Stimulated activated CD4-positive, alpha-beta T cell treated with anti-CD3 and anti-CD28 coated beads, Interleukin-12 subunit alpha, Interleukin-12 subunit beta, amount 100 ng/mL, for 4 hours (primary cell): ENCODE measurements at places on chromosomes 4 and X.

- no peak for DNase-seq
Measured at GRCh38 chr4:119478446-119479179, 150.0 kb downstream of the PDE5A start.

- no peak for DNase-seq
Measured at GRCh38 chr4:122958505-122958904, 36.1 kb upstream of the NUDT6 start.

- no peak for DNase-seq
Measured at GRCh38 chr4:47639531-47639930, 154.5 kb downstream of the ATP10D start.

- no peak for DNase-seq
Measured at GRCh38 chr4:94304365-94304971, 38.2 kb downstream of the HPGDS start.

- DNase-seq, result no peak
Measured at GRCh38 chr4:170051402-170051801, 25.2 kb upstream of the MFAP3L start.

DNA sequence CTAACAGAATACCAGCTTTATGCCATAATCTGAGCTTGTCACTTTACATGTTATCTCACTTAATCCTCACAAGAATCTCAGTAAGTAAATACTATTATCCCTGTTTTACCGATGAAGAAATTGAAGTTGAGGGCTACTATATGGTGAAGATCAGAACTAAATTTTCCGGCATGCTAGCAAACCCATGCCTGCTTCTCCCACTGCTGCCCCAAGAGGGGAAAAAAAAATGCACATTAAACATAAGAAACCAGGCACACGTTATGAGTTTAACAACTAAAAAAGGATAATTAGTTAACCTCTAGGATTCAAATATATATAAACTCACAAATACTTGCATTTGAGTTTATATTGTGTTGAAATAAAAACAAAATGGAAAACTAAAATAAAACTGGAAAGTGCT, 10.8 kb downstream of the SLC10A7 start:
- DNase-seq, result no peak

GRCh38 chr4:39521253-39521919, 5.9 kb downstream of the UGDH start:
- no peak for DNase-seq

- no peak for DNase-seq
Measured at GRCh38 chr4:189001971-189002450, 862.8 kb downstream of the TRIML1 start.

DNA sequence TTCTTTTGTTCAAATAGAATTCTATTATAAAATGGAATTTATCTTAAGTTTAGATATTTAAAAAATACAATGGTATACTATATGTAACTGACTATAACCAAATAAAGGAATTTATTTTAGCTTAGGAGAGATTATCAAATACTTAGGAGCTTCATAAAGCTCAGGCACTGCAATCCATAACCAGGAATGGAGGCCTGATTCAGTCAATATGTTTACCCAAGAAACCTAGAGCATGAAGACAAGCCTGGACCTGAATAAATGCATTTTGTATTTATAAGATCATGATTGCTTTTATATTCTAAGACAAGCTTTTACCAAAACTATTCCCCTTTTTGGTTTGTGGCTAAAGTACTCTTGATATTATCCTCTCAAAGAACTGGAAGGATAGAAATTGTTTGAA, 742.6 kb downstream of the FAT4 start:
- DNase-seq, result no peak

GRCh38 chr4:122689972-122690371, 42.5 kb upstream of the BBS12 start:
- no peak for DNase-seq

DNA sequence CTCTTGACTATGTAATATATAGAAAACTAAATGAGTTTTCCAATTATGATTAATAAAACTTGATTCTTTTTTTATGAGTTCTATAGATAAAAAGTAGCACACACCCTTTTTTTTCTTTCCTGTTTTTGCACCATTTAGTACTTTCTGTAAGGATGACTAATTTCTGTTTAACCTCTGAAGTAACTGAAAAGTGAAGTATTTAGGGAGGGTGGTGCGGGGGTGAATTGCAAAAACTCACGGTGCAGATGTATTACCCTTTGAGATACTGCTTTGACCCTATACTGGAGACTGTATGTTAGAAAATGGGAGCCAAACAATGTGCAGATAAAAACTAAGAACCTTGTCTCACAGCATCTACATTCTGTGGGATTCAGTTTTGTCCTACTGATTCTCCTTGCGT, 471.6 kb downstream of the DTHD1 start:
- no peak for DNase-seq

DNA sequence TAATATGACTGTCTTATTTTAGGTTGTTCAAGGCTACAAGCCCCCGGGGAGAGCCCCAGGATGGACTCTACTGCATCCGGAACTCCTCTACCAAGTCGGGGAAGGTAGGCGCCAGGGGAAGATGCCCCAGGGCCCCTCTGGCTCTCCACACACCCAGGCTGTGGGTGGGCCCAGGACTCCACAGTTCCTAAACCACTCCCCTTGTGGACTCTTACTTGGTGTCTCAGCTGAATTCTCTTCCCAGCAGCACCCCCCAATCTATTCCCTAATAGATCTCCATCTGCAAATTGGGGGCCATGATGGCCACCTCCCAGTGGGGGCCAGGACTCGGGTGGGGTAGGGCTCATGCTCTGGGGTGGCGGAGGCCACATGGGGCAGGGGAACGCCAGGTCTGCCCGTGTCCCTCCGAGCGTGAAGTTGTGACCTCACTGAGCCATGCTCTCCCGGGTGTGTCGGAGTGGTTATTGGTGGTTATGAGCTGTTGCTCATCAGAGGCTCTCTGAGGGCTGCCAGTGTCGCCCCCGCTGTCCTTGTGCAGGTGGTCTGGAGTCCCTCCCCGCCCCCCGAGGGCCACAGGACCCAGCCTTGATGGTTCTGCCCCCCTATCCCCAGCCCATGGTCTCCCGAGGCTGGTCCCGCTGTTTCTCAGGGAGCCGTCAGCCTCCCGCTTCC, 11.2 kb upstream of the ADD1 start:
- no peak for DNase-seq

- DNase-seq, result no peak
Measured at GRCh38 chr4:86338989-86339388, 20.9 kb downstream of the MAPK10 start.

DNA sequence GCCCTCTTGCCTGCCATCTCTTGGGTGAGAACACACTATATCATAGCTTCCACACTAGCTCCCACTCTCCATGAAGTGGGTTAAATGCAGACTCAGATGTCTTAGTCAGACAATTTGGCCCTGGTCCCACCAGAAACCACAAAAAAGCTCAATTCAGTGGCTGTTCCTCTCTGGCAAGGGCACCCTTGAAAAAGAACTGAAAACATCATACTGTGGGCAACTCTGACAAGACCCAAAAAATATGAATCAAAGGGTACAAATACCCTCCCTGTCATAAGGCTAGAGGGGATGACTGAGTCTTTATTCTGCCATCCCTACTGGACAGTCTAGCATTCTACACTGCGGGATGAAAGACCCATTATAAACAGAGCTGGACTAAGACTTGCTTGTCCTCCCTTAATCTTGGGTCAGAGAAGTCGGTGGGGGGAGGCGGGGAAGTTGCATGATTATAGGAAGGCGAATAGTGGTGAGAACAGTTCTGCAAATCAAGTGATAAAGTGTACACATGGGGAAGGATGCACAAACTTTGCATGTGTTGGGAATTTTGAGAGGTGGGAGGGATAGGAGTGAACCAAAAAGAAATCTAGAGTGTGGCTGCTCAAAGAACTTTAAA, 172.1 kb downstream of the OPHN1 start:
- DNase-seq, result no peak

DNA sequence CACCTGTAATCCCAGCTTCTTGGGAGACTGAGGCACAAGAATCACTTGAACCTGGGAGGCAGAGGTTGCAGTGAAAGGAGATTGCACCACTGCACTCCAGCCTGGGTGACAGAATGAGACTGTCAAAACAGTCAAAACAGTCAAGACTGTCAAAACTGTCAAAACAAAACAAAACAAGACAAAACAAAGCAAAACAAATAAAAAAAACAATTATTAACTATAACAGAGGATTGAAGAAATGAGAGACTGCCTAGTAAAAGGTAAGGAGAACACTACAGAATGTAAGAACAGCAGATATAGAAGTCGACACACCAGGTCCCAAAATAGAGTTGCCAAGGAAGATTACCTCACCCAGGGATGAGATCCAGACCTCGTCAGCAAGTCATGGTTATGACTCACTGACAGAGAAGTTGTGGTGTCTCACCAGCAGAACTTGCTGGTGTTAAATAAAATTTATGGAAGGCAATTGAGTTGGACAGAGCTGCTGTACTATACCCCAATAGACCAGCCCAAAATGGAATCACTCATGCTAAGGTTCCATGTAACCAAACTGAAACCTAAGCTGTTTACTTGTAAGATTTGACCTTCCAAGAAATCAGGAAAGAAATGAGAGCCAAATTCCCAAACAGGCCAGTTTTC, 32.1 kb upstream of the GK start:
- no peak for DNase-seq

DNA sequence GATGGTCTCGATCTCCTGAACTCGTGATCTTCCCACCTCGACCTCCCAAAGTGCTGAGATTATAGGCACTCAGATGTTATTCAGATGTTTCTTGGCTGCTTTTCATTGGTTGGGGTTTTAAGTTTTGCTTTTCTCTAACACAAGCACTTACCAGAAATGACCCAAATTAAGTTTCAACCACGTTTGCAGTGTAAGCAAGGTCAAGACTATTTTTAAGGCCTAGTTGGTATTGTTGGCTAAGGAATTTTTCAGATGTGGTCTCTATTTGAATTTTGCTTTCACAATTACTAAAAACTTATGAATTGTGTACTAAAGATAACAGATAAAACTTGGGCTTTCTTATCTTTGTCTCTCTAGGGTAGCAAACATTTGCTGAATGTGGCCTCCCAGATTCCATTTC, 1756.9 kb upstream of the TENM3 start:
- DNase-seq, result no peak

DNA sequence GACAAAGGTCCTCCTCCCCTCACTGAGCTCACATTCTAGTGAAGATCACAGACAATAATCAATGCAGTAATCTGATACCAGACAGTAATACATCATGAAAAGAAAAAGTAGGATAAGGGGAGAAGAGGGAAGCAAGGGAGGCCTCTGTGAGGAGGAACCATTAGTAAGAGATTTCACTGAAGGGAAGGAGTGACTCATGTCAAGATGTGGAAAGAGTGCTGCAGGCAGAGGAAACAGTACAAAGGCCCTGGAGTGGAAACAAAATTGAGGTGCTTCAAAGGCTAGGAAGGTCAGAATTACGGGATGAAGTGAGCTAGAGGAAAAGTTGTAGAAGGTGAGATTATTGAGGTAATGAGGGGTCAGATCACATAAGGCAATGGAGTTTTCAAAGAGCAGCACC, 38.1 kb downstream of the LAMTOR3 start:
- DNase-seq, result no peak

- DNase-seq, result no peak
Measured at GRCh38 chrX:106917830-106918500, 2.2 kb upstream of the CLDN2 start.

DNA sequence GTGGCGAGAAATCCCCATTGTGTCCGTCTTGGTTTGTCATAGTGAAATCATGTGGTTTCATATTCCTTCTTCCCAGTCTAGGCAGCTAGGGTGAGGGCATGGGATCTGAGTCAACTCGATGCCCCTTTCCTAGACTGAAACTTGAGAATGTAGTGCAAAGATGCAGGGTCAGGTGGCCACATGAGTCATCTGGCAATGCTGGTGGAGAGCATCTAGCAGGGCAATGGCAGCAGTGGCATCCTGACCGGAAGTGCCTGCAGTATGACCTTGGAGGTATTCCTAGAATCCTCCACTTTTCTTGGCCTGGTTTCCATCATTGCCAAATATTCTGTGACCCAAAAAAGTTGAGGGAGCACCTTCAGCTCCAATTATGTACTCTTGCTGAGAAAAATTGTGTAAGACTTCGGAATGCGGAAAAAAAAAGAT, 39.1 kb upstream of the TMEM184C start:
- DNase-seq, result no peak

DNA sequence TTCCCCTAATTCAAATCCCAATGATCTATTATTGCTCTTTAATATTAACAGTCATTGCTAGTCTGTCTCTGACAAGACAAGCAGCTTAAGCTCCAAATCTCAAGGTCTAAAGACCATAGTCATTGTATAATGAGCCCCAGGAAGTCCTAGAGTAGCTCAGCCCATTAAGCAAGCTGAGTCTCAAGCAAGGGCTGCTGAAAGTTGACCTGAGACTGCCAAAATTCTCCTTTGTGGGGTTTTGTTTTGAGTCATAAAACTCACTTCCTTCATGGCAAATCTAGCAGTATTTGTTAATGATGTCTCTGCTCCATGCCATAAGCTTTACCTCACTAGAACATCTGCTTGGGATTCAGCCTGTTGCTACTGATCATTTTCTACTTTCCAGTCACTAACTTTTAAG, 313.2 kb downstream of the ANTXR2 start:
- DNase-seq, result no peak

DNA sequence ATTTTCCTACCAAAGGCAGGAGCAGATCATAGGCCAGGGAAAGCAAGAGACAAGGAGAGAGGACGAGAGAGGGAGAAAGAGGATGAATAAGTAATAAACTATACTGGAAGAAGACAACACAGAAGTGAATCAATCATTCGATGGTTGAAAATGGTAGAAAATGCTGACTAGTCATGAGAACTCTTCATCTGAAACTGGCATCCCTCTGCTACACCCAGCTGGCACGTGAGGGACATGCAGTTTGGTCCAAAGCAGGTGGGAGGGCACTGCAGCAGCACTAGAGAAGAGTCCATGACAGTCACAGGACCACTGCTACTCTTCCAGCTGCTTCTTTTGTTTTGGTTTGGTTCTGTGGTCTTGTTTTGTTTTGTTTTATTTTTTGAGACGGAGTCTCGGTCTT, 74.1 kb downstream of the AFAP1 start:
- no peak for DNase-seq

- no peak for DNase-seq
Measured at GRCh38 chrX:108178143-108178498, 86.5 kb downstream of the ATG4A start.

DNA sequence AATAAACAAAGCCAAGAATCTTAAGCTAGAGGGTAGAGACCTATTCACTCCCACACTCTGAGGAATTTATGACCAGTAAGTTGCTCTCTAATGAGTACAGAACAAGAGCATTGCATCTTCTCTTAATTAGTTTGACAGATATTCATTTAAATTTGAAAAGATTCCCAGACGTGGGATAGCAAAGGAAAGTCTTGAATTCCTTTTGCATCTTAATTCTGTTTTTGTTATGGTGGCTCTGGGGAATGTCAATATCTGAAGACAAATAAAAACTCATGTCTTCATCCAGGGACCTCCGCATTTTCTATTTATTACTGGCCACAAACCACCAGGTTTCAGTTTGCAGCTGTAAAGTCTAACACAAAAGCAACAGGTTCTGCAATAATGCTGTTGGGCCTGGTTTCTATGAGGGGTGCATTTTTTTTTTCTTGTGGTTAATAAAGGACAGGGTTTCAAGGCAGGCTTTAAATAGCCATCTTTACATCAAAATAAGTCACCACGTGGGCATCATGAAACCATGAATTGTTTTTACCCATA, 172.3 kb downstream of the SHROOM3 start:
- DNase-seq, result no peak

GRCh38 chrX:123084797-123085196, 99.3 kb upstream of the GRIA3 start:
- no peak for DNase-seq
